ENCODE measurements at places on chromosomes 13 and 19.

DNA sequence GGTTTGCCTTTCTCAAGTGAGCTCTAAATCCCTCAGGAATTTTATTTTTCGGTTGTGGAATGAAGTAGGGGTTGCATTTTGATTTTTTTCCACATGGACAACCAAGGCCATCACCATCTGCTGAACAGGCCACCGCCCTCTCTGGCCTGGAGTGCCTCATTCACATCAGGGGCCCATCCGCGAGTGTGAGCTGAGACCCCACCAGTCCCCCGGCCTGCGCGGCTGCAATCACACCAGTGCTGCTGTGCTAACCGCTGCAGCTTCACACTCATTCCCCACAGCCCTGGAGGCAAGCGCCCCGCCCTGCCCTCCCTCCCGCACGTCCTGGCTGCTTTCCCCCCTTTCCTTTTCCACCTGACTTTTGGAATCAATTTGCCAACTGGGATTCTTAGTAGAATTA lies 35.7 kb upstream of the ARHGEF7 start:
- DNase-seq, result no peak

DNA sequence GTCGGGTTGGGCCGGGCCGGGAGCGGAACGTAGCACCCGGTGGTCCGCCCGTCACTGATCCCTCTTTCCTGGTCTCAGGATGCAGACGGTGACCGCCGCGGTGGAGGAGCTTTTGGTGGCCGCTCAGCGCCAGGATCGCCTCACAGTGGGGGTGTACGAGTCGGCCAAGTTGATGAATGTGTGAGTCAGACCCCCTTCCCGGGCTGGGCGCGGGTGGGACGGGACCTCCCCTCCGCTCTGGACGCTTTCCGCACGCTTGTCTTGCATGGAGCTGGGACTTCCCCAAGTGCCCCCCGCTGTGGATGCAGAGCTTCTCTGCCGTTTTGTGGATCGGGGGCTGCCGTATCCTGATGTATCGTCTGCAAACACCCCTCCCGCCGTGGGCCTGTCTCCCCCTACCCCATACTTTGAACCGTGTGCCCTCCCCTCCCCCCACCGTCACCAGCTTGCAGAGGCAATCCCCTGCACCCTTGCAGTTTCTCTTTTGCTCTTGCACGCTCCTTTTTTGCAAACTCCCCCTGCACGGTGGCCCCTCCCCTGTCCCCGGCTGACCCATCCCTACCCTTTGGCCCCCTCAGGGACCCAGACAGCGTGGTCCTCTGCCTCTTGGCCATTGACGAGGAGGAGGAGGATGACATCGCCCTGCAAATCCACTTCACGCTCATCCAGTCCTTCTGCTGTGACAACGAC lies 669 bp downstream of the GADD45B start:
- DNase-seq, result no peak

DNA sequence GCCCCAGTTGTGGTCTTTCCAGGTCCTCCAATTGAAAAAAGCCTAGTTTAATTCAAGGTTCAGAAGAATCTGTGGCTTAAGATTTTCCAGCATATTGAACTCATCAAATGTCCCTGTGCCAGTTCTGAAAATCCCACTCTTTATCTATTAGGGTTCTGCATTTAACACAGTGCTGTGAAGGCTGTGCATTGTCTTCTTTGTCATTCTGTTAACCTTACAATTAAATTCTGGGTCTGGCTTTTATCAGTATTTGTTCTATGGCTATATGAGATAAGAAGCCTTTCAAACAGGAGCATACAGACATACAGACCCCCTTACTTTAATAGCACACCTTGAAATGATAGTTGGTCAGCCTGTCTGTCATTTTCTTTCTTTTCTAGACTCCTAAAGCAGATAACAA lies 362.1 kb upstream of the DACH1 start:
- no peak for DNase-seq

DNA sequence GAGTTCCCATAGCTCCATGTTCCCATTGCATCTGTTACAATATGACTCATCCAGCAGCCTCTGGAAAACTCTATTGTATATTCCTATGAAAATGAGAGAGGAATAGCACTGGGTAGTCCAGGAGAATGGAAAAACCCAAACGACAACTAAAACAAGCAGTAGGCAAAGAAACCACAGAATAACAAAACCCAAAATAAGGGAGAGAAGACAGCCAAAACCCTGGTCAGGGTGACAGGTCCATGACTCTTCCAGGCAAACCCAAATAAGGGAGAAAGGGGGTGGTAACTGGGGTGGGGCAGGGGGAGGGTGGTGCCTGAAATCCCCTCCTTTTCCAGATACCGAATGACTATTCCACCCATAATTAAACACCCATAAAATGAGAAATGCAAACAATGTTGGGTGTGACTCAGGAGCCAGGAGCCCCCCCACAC lies 4.0 kb upstream of the ZNF8 start:
- no peak for DNase-seq

DNA sequence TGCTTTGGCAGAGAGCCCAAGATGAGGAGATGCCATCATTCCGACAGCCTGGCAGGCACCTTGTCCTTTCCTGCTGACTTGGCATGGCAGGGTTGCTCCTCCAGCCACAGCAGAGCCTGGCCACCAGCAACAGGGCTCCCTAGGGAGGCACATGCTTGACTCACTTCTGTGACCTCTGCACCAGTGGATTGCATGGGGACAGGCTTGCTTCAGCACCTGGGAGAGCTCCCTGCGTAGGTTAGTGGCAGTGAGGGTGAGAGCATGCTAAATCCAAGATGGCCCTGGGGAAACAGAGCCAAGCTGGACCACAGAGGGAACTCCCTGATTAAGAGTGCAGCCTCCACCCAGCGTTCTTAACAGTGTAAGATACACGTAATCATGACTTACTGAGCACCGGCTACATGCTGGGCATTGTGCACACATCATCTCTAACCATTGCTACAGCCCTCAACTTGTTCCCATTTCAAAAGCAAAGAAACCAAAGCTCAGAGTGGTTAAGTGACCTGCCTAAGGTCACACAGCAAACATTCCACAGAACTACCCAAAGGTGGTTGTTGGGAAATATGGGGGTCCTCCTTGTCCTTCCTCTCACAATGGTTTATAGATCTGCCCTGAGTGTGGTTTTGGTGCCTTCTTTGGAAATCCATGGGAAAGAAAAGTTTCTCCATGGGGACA lies 116.6 kb upstream of the UQCRFS1 start:
- no peak for DNase-seq

GRCh38 chr13:24215732-24216131 lies 55.2 kb downstream of the SPATA13 start:
- DNase-seq, result no peak

DNA sequence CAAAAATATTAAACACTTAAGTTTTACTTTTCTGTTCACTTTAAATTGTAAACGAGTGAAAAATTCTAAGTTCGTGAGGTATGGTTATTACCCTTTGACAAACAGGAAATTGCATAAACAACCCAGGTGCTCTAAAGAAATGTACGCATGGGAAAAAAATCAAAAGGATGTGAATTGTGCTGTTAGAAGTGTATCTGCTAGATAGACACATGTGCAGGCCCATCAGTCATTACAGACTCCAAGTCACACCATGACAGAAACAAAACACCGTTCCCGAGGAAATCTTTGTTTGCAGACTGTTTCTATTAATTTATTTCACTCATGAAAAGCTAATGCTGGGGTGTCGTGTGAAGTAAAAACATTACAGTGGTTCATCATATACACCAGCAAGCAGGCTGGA lies 17.0 kb upstream of the DOCK9 start:
- DNase-seq, result no peak

DNA sequence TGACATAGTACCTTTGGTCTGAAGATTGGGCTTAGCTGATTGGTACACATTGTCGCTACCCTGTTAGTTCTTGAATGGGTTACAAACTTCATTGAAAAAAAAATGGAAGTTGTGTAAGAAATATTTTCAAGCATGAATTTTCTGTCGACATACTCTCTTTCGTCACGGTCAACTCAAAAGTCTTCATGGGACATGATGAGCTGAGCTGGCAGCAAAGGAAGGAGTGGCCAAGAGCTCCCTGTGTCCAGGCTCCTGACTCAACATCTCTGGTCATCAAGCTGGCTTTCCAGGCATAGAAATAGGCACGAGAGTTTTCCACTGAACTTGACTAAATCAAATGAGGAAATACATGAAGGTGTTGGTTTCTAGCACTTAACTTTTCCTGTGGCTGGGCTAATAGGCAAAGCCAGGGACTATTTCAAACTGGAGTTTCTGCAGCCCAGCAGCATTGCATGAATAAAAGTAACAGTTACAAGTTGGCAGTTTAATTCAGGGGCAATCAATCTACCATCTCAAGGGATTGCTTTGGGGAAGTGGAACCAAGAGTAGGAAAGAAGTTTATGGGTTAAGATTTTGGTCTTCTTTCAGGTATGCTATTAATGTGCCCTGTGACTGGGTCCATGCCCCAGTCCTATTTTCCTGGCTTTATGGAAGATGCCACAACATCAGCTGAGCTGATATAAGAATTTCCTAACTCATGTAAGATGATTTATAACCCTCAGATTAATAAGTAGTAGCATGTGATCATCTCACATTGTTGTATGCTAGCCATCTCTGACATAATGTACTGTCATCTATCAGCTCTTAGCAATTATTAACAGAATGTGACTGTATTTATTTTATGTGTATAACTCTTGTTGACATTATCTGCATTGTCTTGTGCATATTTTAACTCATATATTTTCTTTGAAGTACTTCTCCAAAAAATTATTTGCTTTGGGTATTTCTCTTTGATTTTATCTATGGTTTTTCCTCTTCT lies 385.8 kb downstream of the DLEU7 start:
- DNase-seq, result no peak

DNA sequence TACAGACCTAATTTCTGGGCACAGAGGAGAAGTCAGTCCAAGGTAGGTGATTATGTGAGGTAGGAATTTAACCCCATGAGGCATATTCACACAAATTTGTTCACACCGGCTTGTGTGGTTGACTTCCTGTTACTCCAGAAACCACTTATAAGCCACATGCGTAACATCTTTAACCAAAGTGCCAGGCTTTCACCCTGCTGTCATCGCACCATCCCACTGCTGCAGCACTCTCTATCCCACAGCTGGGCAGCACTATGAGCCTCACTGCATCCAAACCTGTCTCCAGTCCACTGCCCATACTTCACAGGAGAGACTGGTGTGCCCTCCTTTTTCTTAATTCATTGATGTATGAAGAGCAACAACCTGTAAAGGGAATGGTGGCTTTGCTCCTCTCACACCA lies 128.2 kb upstream of the ARGLU1 start:
- no peak for DNase-seq

- DNase-seq, result no peak
Measured at GRCh38 chr13:40496035-40496810, 170.2 kb downstream of the FOXO1 start.

DNA sequence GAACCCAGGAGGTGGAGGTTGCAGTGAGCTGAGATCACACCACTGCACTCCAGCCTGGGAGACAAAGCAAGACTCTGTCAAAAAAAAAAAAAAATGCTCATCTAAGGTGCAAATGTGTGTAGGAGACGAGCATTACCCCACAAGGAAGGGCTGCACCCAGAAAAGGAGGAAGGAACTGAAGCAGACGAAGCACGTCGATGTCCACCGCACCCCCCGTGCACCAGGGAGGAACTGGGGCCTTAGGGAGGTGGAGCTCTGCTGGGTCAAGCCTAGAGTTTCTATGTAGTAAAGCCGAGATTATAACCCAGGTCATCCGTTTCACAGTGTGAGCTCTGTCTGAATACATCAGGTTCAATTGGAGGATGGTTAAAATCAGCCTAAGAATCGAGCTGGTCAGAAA lies 1.1 kb downstream of the VSTM1 start:
- DNase-seq, result no peak

- DNase-seq, result no peak
Measured at GRCh38 chr13:111527614-111528229, 207.3 kb downstream of the TEX29 start.

- no peak for DNase-seq
Measured at GRCh38 chr19:18191640-18192062, 1.4 kb upstream of the MPV17L2 start.

Measured in GM12878 (cell line).